ENCODE measurements at places on chromosomes 11 and 22. TPM values are rescaled to one million over a fixed set of nuclear protein-coding genes. Genes with fewer than 3 reads are reported as not detected.

GRCh38 chr11:72890881-72891280 lies 76.7 kb downstream of the ATG16L2 start:
- no peak for DNase-seq

DNA sequence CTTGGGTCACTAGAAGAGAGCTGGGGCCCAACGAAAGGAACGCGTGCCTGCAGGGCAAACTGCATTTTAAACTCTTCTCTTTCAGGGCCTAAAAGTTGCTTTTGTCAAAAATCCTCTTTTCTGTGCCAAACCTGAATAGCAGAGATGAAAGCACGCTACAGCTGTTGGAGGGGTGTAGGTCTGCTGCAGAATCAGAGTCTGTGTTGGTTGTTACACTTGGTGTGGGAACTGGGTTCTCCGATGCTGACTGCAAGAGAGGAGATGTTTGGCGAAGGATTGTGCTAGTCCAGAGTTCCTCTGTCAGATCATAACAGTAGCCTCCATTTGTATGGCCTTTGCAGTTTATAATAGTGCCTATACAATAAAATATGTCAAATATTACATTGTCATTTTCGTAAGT lies 41.8 kb downstream of the BARX2 start:
- no peak for DNase-seq

GRCh38 chr22:19626666-19627065 lies 87.6 kb upstream of the SEPTIN5 start:
- DNase-seq = no peak

The BBOX1 gene
- total RNA-seq = not detected

GRCh38 chr11:27694992-27695391 lies 5.3 kb downstream of the BDNF start:
- DNase-seq = no peak

GRCh38 chr11:60971520-60971919 lies at the start of gene CD6:
CD6 (plus strand) TSS chr11:60971680; CDS start chr11:60971866, 186 bp downstream.
- no peak for DNase-seq

- DNase-seq = peak; percentile 15
Measured at GRCh38 chr22:23220485-23221350, 40.4 kb downstream of the BCR start.

The SYTL2 gene
- 3.8 TPM for total RNA-seq

The CRYAB gene
- 6,704 TPM for total RNA-seq

Data from left ventricle myocardium inferior (tissue), 1 donor.